ENCODE measurements at places on chromosomes 16 and 17.

- no peak for DNase-seq
These were observed 197.5 kb downstream of the HS3ST3A1 start for GRCh38 chr17:13403982-13404946.

GRCh38 chr16:68460067-68460466 lies 11.8 kb upstream of the SMPD3 start:
- DNase-seq, result no peak

DNA sequence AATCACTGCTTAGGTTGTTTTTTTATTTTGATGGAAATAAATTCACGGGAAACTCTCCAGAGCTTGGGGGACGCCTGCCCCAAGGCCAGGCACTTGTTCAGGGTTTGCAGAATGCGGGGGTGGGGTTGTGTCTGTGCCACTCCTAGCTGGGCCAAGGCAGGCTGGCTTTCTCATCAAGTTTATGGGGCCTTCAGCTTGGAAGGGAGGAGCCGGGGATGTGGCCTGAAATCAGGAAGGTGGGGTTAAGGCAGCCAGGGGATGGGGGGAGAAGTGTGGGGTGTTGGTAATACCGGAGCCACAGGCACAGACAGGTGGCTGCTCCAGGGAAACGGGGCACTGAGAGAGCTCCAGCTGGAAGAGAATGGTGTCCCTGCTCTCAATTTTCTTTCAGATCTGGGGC lies 1.7 kb upstream of the CHAD start:
- DNase-seq, result no peak

GRCh38 chr17:35453171-35453570 lies 4.6 kb upstream of the SLFN13 start:
- no peak for DNase-seq

DNA sequence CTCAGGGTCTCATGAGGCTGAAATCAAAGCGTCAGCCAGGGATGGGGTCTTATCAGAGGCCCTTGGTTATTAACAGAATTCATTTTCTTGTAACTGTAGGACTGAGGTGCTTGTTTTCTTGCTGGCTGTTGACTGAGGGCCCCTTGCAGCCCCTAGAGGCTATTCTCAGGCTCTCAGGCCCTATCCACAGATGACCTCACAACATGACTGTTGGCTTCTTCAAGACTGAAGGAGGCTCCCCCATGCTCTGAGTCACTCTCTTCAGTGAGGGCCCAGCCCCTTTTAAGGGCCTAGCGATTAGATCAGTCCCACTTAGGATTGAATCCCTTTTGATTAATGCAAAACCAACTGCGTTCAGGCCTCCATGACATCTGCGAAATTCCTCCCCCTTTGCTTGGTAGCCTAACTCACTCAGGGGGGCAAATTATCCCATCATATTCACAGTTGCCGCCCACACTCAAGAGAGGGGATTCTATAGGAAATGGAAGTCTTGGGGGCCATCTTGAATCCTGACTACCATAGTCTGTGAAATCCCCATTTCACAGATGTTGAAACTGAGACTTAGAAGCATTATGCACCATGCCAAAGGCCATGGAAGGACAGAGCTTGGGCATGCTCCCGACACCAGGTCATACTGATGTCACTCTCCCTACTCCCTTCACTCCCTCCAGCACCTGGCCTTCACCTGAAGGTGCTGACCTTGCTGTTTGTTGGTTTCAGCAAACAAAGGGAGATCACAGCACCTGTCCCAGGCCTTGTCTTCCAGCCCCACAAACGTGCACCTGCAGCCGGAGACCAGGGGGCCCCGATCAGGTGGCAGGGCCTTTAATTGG lies 592.3 kb downstream of the MAF start:
- DNase-seq, result no peak

GRCh38 chr16:5064915-5065314 lies 841 bp downstream of the C16orf89 start:
- no peak for DNase-seq

DNA sequence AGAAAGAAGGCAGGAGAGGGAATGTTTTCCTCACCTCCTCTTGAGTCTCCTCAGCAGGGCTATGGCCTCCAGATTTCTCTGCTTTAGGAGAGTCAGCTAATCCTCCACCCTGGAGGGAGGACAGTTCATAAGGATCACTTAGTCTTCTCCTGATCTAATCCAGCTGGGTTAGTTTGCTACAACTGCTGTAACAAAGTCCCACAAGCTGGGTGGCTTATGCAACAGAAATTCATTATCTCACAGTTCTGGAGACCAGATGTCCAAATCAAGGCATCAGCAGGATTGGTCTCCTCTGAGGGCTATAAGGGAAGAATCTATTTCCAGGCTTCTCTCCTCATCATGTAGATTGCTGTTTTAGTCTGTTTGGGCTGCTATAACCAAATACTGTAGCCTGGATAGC lies 40.6 kb upstream of the XYLT1 start:
- no peak for DNase-seq

GRCh38 chr17:67638871-67639270 lies 78.9 kb upstream of the NOL11 start:
- DNase-seq, result no peak

DNA sequence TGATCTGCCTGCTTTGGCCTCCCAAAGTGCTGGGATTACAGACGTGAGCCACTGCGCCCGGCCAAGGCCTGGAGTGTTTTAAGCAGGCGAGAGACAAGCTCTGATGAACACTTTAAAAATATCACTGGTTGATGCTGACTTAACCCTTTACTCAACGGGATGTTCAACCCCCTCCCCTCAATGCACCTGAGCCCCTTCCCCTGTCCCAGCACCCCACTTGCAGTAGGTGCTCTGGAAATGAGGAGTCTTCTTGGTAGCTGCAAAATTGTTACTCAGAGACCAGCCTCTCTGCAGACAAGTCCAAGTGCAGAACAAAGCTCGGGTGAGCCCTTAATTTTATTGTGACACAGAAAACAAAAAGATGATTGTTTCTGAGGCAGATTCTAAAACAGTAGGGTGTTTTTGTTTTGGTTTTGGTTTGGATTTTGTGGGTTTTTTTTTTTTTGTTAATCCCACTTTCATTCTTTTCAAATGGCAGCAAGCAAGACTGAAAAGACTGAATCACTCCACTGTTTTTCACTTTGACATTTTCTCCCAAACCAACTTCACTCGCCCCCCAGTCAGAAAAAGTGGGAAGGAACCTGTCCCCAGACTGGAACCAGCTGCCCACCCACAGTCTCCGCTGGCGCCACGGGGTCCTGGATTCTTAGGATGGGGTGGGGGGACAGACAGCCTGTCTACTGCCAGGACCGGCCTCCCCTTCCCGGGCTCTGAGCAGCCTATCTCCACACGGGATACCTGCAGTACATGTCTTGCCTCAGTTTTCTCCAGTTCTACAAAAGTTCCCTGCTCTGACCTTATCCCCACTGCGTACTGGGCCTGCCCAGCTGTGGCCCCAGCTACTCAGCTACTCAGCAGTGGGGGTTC lies 5.2 kb upstream of the PLLP start:
- no peak for DNase-seq

GRCh38 chr16:552171-552570 lies 8.0 kb upstream of the PRR35 start:
- no peak for DNase-seq

DNA sequence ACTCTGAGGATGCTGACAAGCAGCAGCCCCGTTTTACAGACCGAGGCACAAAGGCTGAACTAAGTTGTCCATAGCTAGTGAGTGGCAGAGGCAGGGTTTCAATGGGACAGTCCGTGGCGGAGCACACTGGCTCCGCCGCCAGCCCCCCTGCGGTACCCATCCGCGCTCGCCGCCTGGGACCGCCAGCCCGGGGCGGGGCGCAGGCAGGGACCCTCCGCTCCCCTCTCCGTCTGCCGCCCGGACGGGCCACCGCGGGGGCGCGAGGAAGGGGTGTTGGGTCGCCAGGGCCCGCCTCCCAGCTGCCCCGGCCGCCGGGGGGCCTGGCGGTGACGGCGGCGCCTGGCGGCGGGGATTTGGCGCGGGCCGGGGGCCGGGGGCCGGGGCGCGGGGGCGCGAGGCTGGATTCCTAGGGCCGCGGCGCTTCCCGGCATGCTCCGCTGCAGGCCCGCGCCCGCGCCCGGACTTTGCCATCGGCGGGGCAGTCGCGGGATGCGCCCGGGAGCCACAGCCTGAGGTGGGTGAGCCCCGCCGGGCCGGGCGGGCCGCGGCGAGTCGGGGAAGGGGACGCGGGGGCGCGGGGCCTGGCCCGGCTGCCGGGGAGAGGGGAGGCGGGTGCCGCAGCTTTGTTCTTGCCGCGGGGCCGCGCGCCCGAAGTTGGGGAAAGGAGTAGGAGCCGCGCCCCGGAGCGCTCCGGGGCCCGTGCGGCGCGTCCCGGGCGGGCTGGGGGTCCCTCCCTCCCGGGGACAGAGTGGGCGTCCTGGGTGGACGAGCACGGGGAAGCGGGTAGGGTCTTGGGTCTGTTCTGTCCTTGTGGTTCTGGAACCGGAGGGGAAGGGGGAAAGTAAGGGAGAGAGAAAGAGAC lies at the start of gene TMEM98:
TSS of gene TMEM98 (plus strand) at position 430 of the 862 bp plus-strand sequence. CDS start 3,376 bp downstream, outside the sequence.
- peak; percentile 79 for DNase-seq

DNA sequence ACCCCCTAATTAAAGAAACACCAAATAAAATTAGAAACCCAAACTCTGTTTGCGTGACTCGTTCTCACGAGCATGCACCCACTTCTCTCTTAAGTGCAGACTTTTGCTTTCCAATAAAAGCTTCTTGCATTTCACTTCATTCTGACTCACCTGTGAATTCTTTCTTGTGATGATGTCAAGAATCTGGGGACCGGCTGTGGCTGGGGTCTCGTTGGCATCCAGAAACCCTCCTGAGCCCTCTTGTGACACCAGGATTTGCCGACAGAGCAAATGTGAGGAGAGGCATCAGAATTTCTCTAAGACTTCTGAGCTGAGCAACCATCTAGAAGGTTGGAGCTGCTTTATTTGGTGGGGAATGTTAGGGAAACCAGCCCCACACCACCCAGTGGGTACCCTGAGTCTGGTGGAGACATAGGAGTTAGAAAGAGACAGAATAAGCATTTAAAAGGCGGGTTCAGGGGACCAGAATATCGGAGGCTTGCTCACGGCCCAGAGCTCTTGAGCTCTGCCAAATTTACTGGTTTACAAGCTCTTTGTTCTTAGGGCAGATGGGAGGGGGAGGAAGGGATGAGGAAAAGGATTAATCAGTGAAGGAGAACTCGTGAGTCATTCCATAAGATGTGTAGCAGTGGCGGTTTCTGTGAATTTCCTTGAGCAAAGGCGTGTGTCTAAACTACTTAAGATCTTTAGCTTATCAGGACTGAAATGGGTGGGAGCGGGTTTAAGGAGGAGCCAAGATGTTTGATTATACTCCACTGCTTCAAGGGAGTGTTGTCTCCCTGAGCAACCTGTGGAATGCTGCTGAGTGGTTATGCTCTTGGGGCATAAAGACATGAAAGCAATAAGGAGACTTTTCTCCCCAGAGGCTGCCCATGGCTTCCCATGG lies 24.2 kb upstream of the TMC5 start:
- no peak for DNase-seq

- no peak for DNase-seq
These were observed 14.9 kb downstream of the USP7 start for GRCh38 chr16:8948831-8949230.

DNA sequence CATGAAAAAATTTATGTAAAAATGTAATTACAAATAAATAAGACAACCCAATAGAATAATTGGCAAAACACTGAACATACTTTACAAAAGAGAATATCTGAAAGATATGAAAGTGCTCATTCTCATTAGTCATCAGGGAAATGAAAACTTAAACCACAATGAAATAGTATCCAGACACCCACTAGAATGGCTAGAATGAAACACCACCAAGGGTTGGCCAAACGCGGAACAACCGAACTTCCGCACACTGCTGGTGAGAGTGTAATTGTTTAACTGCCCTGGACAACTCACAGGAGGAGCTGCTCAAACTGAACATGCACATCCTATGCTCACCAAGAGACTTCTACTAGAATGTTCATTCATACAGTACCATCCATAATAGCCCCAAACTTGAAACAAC lies 5.8 kb upstream of the ZDHHC7 start:
- DNase-seq, result no peak

DNA sequence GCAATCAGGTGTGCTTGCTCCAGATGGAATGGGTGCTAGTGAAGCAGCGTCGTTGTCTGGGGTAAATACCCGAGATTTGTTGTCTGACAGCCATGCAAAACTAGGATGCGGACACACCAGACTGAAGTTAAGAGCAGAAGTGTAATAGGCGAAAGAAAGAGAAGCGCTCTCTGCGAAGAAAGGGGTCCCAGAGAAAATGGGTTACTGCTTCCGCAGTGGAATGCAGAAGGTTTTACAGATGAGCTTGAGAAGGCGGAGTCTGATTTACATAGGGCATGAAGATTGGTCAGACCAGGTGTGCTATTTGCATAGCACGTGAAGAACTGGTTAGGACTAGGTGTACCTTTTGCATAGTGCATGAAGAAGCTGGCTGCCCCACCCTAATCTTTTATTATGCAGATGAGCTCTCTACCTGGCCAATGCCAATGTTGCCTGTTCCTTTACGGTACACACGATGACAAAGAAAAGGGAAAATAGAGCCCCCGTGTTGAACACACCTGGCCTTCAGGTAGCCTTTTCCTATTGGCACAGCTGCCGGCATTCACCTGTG lies 32.0 kb upstream of the SNN start:
- DNase-seq, result no peak

- no peak for DNase-seq
These were observed 52.3 kb upstream of the RASL10B start for GRCh38 chr17:35679007-35679682.

DNA sequence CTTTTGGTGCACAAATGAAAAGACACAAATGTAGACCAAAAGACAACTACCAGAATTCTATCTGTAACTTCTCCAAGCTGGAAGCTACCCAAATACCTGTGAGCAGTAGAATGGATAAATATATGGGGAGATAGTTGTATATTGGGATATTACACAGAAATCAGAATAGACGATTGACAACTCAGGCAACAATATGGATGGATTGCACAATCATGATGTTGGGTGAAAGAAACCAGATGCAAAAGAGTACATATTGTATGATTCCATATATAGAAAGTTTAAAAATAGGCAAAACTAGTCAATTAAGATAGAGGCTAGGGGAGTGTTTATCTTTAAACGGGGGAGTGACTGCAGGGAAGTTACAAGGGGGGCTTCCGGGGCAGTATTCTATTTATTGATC lies 77.5 kb upstream of the NKD1 start:
- DNase-seq, result no peak

- no peak for DNase-seq
These were observed 581.4 kb downstream of the CDH11 start for GRCh38 chr16:64540434-64540833.

DNA sequence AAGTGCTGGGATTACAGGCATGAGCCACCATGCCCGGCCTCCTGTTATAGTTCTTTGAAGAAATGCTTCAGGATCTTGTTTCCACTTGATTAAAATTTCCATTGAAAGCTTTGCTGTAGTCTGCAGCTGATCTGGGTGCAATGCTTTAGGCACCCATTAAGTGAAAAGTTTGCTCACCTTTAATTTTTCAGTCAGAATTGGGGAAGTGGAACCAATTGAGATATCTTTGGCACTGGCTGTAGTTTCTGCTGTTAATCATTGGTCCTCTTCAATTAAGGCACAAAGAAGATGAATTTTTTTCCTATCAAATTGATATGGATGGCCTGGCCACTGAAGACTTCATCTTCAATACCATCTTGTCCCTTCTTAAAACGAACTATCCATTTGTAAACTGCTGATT lies 336.1 kb upstream of the TBX2 start:
- no peak for DNase-seq

- no peak for DNase-seq
These were observed 6.1 kb upstream of the CCL8 start for GRCh38 chr17:34313164-34313563.
